ENCODE measurements at places on chromosomes 3 and 15. TPM values are rescaled to one million over a fixed set of nuclear protein-coding genes. Genes with fewer than 3 reads are reported as not detected.

DNA sequence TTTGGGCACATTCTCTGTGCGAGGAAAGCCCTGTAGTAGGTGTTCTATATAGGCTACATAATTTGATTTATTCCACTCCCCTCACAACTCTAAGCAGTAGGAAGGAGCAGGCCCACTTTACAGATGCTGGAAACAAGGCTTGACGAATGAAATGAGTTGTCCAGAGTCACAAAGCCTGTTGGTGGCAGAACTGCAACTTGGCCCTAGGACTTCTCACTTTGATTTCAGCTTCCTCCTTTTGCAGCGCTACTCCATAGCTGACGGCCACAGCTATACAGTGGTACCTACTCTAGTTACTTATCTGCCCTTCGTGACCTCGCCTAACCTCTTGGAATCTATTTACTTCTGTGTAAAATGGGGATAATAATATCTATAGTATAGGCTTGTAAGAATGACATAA lies 2.5 kb upstream of the IRAK2 start:
- DNase-seq, result no peak

The PLCB2 gene
- 31.2 TPM for total RNA-seq

- no peak for DNase-seq
These were observed 48.9 kb downstream of the CYP11A1 start for GRCh38 chr15:74318376-74319137.

DNA sequence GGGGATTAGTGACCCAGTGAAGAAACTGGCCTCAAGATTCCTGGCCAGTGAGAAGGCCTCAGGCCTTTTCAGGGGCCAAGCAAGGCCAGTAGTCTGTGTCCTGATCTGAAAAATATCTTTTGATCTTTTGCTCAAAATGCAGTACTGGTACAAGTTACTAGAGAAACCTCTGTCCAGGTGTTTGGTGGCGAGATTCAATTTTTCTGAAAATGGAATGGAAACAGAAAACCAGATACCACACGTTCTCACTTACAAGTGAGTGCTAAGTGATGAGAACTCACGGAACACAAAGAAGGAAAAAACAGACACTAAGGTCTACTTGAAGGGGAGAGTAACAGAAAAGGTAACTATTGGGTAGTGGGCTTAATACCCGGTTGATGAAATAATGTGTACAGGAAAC lies 463.4 kb downstream of the ZIC1 start:
- DNase-seq, result no peak

DNA sequence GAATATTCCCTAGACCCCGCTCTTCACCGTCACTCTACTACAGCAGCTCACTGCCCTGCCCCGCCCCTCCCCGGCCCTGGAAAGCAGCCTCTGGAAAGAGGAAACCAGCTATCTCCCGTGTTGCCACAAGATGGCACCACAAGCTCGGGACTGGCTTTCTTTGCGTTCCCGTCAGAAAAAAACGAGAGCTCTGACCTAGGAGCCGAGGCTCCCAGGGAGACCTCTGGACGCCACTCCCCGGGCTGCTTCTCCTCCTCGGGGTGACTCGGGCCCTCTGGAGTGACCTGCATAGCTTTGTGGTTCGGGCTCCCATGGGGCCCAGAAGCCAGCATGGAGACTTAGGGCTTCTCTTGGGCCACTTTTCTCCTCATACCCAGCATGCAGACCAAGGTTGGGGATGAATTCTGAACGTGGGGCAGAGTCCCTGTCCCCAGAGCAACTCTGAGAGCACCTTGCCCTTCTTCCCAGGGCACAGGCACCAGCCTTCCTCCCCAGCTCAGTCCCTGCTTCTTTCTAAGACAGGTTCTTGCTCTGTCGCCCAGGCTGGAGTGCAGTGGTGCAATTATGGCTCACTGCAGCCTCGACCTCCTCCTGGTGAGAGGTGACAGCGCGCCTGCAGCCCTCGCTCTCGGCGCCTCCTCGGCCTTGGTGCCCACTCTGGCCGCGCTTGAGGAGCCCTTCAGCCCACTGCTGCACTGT lies 19.0 kb downstream of the STOML1 start:
- peak; percentile 85 for DNase-seq

The GP5 gene
- not detected for total RNA-seq

DNA sequence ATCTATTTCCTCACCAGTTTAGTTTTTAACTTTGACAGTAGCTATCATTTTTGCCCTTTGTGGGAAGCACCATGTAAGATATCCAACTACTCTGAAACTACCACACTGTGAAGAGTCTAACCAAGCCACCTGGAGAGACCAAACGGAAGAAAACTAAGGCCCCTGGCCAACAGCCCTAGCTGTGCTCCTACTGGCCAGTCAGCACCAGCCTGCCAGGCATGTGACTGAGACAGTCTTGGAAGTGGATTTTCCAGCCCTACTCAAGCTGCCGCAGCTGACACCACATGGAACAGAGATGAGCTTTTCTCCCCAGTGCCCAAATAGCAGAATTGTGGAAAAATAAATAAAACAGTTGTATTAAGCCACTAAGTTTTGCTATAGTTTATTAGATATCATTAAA lies 2.9 kb upstream of the TBC1D5 start:
- no peak for DNase-seq

GRCh38 chr3:154112146-154112852 lies 8.9 kb upstream of the ARHGEF26 start:
- no peak for DNase-seq

DNA sequence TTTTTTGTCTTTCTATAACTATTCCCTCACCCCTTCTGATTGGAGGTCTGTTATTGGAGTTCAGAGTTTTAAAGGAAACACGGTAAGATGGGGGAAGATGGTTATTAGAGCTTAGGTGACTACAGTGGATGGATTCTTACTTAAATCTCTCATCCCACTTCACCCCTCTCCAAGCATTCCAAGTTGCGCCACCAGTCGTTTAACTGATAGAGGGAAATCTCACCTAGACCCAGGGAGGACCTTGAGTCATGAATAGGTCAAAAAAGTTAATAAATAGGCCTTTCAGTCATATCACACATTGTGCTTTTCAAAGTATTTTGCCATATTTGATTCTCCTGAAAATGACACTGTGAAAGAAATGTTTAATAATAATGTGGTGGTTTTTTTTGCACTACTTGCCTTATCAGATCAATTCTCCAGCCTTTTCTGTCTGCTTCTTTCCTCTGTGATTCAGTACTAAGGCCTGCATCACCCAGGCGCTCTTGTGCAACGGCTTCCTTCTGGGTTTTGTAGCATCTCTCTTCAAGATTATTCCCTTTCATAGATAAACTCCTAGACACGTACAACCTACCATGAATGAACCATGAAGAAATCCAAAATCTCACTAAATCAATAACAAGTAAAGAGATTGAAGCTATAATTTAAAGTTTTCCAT lies 100.4 kb upstream of the TGFBR2 start:
- no peak for DNase-seq

DNA sequence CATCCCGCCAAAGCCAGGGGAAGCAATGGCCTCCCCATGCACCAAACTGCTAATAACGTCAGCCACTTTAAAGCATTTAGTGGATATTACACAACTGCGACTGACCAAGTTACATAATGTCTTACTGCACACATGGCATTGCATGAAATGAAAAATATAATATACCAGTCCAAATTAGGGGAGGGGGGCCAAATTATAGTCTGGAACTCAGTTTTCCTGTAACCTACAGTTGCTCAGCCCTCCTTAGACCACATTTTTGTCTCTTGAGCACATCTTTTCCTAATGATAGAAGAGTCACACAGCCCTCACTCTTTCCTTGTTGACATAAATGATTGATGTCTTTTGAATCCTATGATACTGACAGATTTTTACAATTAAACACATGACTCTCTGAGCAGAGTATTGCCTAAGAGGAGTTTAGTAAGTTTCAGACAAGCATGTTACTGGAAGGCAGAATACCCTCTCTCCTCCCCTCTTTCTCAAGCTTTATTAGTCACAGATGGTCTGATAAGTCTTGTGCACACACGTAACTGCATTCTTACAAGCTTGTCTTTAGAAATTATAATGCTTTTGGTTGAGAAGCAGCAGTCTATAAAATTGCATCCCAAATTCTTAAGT lies 1.1 kb upstream of the PLD1 start:
- DNase-seq, result no peak

The ATP8B4 gene
- total RNA-seq, result 4.7 TPM

DNA sequence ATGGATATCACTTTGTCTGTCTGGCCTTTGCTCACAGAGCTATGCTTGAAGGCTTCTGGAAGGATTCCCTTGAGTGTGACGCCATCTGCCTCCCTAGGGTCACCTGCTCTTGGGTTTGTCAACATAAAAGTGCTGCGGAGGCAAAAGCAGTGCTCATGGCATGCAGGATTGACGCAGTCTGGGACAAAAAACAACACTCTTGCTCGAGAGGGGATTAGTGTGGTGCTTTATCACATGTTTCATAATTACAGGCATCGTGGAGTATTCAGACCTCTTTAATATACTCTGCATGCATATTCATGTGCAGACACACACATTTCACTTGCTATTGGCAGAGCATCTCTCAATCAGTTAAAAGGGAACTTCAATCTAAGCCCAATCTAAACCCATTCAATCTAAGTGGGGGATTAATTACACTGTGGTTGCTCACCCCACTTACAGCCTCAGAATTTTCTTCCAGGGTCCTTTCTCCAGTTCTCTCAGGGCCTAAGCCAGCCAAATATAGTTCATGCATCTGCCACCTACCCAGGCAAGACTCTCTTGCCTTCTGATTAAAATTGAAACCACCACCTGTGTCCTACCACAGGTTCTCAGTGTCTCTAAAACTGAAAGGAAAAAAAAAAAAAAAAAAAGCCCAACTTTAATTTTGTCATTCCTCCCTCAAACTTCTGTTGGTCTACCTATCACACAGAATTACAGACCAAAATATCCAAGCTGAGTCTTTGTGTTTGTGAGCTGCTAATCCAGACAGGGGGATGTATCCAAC lies 75.6 kb downstream of the BFSP2 start:
- no peak for DNase-seq

DNA sequence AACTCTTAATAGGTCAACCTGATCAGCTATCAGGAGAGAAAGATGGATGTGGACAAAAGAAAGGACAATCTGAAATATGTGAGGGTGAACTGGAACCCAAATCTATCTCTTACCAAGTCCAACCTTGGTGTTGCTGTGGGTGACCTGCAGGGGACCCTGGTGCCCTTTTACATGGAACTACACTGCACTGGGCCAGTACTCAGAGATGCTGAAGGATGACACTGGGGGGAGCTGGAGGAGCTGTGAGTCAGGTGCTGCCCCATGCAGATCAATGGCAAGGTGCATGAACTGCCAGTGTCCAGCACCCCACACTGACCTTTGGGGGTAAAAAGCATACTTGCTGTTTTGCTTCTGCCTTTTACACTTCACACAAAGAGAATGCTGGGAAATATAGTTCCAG lies 55.6 kb upstream of the TBC1D5 start:
- no peak for DNase-seq

The NT5DC2 gene
- total RNA-seq, result 39.1 TPM

GRCh38 chr3:192642651-192643050 lies 84.7 kb downstream of the FGF12 start:
- no peak for DNase-seq

DNA sequence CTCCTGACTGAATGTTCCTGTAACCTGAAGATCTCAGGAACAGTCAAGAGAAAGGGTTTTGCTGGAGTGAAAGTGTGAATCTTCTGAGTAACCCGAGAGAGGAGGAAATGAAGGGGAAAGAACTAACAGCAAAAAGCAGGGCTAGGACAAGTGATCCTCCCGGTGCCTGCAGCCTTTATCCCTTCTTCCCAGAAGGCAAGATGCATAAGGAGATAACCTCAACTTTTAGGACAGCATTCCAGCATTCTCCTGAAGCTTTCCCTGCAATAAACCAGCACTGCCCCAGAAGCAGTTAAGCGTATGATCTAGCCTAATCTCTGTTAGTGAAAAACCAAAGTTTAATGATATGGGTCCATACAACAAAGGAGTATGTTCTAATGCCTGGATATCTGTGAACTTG lies 298.8 kb downstream of the MEX3B start:
- no peak for DNase-seq

The FOXB1 gene
- not detected for total RNA-seq

The CCR4 gene
- total RNA-seq, result 1.2 TPM

The ALDH1A2 gene
- total RNA-seq, result 3.6 TPM

GRCh38 chr3:104521606-104522336 lies 844.9 kb upstream of the ALCAM start:
- no peak for DNase-seq

DNA sequence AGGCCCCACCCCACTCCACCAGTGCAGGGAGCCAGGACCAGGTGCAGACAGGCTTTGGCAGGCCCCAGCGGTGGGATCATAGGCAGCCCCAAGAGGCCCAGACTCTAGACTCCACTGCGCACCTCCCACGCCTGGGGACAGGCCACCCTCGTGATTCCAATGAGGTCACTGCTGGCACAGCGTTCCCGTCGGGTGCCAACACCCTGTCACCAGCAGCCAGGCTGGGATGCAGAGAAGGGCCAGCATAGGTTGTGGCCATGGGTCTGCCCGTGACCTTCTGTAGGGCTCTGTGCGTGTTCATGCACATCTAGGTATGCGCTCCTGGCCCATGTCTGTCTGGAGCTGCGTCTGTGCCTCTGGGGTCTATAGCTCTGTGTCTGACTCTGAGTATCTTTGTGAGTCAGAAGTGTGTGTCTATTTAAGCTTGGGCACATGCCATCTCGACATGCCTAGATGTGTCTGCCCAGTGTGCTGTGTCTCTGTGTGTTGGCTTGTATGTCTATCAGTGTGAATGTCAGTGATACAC lies 13.0 kb downstream of the VIPR1 start:
- no peak for DNase-seq

DNA sequence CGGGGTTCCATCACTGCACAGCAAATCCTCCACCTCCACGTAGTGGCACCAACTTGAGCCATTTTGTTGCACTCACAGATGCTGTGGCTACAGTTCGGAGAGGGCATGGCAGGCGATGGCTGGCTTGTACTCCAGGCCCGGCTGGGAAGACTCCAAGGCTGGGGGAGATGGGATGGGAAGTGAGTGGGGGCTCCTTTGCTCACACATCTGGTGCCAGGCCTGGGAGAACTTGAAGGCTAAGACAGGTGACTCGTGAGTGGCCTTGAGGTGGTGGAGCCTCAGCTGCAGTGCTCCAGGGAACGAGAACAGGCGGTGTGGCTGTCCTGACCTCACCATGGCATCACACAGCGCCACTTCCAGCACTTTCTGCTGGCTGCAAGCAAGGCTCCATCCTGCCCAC lies 87.9 kb downstream of the PLXNA1 start:
- DNase-seq, result no peak

DNA sequence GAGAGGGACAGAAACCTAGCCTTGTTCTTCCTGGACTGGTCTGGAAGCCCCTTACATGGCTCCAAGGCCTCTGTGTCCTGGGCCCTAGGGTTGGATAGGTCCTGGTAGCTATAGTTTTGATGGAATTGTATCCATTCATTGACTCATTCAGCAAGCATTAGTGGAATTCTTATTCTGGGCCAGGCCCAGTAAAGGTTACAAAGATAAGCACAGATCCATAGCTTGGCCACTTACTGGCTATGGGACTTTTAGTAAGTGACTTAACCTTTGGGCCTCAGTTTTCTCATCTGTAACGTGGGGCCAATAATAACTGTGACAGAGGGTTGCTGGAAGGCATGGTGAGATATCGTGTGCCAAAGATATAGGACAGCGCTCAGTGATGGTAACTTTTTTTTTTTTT lies 13.6 kb upstream of the DAG1 start:
- DNase-seq, result no peak

GRCh38 chr15:81064253-81064652 lies 63.5 kb downstream of the TLNRD1 start:
- no peak for DNase-seq
